HEK293T (cell line): ENCODE measurements at places on chromosomes 7 and 10.
A peak's percentile ranks its signal among the peaks of the same experiment; 100 is the strongest.

- DNase-seq: no peak
Measured at GRCh38 chr7:98294326-98294725, 12.8 kb downstream of the BRI3 start.

GRCh38 chr10:43392748-43393147 is 16.2 kb downstream of the HNRNPF start:
- no peak for DNase-seq

GRCh38 chr10:14328881-14329672 is 1.6 kb downstream of the FRMD4A start:
- DNase-seq: no peak

GRCh38 chr7:97576043-97576442 is 155.8 kb upstream of the TAC1 start:
- DNase-seq: no peak

DNA sequence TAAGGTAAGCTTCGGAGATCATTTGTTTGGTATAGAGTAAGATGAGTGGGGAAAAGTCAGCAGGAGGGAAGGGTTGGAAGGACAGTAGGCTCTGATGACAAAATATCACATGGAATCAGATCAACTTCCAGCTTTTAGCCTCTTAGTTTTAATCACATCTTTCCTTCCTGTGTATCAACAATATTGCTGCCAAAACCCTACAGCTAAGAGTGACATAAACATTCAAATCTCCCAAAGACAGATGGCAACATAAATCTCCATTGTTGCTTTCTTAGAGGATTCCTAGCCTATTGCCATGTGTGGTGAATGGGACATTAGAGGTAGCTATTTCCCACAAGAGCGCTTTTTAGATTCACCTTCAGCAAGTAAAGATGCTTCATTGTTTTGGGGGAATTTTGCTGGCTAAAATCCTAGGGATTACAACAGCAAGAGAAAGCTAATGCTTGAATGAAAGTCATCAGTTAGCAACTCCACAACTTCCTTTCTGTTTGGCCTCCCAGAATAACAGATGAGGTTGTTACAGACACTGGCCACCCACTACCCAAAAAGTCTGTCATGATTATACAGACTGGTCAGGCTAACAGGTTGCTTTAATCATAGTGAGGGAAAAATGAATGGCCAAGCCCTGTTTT is 35.2 kb upstream of the FZD1 start:
- no peak for DNase-seq

GRCh38 chr10:129896136-129896859 is 67.8 kb downstream of the EBF3 start:
- DNase-seq: no peak

DNA sequence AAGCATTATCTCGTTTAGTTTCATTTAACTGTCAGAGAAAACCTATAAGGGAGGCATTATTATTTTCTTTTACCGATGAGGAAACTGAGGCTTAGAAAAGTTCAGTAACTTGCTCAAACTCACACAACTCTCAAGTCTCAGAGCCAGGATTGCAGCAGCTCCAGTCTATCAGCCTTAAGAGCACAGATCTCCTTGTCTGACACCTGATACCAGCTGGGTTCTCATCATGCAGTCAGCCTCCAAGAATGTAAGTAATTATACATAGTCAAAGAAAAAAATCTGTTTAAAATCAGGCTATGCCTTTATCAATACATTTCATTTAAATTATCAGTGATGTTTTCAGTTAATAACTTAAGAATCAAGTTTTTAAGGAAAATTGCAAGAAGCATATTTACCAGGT is 236.6 kb upstream of the TCF7L2 start:
- DNase-seq: no peak

DNA sequence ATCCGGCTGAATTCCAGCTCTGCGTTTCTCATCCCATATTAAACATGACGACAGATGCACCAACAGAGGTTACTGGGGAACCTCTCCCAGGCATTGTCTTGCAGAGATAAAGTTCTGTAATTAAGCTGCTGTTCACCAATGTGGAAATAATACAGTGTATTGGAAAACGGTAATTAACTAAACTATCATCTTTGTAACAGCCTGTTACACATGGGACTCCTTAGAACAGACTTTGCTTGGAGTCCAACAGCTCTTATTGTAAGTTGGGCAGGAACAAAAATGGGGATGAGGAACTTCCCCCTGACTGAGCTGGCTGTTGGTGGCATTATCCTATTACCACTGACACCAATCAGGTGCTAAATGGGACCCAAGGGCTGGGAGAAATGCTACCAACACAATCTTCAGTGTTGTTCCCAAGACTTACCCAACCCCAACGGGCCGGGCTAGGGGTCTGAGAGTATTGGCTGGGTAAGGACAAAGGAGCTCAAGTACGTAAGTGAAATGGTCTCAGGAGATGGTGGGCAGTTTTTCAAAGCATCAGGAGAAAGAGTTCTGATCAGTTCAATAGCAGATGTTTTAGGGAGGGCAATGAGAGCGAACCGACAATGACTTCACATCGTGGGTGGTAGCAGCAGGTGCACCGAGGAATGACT is 759.4 kb downstream of the GRID1 start:
- no peak for DNase-seq

DNA sequence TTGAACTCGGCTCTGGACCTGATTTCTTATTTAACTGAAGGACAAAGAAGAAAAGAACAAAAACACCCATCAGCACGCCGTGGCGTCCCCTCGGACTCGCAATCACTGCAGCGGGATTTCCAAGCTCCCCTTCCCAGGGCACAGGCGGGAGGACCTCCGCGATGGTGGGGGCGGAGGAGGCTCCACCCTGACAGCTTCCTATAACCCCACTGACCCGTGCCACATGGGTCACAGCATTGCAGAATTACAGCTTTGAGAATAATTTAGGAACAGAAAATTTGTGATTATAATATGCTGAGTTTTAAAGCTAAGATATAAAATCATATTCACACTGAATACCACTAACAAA is 129.7 kb upstream of the SEC61G start:
- no peak for DNase-seq

- DNase-seq: no peak
Measured at GRCh38 chr10:12177642-12178041, 18.0 kb downstream of the NUDT5 start.

DNA sequence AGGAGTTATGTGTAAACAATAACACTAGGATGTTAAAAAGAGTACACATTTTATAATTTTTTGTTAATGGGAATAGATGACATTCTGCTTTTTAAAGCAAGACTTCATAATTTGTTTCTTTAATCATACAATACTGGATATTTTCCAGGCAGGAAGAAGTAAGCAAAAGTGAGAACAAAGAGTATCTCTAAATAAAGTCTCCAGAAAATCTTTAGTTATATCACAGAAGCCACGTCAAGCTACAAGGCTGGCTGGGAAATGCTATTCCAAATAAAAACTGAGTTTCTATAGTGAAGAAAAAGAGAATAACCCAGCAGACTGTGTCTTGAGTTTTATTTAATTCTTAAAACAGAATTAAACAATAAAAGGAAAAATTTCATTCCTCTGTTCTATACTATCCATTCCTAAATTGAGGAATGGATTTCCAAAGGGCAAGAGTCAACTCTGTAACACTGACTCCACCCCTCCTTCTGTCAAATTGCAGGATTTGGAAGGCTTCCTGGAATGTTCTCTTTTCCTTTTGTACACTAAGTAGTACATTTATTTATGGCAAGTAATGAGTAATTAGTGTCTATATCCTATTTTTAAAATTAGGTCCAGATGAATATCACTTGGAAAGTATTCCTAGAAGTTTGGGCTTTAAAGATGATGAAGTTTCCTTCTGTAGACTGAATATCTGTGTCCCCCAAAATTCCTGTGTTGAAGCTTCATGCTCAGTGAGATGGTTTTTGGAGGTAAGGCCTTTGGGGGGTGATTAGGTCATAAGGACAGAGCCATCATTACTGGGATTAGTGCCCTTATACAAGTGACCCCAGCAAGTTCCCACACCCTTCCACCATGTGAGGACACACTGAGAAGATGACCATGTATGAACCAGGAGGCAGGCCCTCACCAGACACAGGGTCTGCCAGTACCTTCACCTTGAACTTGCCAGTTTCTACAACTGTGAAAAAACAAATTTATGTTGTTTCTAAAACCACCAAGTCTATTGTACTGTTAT is 290.9 kb downstream of the CRPPA start:
- no peak for DNase-seq

GRCh38 chr10:29681676-29682448 is 47.1 kb upstream of the SVIL start:
- no peak for DNase-seq

- no peak for DNase-seq
Measured at GRCh38 chr7:22696541-22697228, 30.3 kb upstream of the IL6 start.

- DNase-seq: peak; percentile 58
Measured at GRCh38 chr7:116249969-116250553, 39.7 kb downstream of the TES start.

GRCh38 chr10:99535764-99536337 is 3.1 kb downstream of the NKX2-3 start:
- DNase-seq: no peak

- DNase-seq: no peak
Measured at GRCh38 chr10:32144817-32145688, 88.8 kb upstream of the KIF5B start.

- DNase-seq: no peak
Measured at GRCh38 chr7:8282871-8283270, 20.9 kb upstream of the ICA1 start.

DNA sequence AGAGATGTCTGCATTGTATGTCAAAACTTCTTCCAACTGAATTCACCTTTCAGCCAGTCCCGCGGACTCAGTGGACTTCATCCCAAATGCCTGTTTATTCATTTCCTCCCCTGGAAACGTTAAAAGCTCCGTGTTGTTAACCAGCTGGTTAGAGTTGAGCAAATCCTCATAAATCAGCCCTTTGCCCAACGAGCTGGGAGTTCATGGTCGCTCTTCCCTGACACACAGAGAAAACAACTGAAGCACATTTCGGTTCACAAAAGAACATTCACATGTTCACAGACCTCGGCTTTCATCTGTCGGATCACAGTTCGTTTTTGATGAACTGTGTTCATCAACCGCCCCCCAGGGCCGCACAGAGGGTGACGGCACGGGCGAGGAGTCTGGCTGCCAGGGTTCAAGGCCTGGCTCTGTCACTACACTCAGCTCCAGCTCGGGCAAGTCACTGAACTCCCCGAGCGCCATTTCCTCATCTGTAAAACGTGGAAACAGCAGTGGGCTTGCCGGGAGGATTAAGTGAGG is 62.6 kb downstream of the GLI3 start:
- DNase-seq: no peak

- DNase-seq: peak; percentile 36
Measured at GRCh38 chr10:62554632-62555199, 180.5 kb downstream of the ZNF365 start.

DNA sequence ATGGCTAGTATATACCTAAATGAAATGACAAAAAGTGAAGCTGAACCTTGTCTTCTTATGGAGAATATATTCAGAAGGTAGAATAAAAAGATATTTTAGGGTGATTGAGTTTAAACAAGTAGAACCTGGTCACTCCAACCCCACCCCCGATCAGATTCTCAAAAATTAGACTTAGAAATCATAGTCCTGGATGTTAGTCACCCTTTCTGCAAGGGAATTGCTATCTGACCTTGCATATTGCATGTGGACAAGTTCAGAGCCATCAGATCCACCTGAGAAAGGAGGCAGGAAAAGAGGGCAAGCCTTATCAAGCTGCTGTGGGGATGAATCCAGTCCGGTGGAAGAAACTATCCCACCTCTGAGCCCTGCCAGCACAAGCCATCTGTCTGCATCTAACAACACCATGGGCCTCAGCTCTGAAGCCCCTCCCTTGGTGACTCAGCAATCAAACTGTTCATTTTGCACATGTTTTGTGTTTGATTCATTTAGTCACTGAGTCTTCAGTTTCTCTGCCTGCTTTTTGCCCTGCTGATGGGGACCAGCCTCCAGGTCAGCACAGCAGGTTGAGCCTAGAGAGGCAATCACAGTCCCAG is 727.3 kb downstream of the AUTS2 start:
- no peak for DNase-seq

DNA sequence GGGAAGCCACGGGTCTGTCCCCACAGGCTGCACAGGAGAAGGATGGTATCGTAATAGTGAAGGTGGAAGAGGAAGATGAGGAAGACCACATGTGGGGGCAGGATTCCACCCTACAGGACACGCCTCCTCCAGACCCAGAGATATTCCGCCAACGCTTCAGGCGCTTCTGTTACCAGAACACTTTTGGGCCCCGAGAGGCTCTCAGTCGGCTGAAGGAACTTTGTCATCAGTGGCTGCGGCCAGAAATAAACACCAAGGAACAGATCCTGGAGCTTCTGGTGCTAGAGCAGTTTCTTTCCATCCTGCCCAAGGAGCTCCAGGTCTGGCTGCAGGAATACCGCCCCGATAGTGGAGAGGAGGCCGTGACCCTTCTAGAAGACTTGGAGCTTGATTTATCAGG is 8.1 kb downstream of the ZKSCAN1 start:
- DNase-seq: no peak

GRCh38 chr7:192701-193480 is 520 bp downstream of the FAM20C start:
- peak; percentile 35 for DNase-seq

DNA sequence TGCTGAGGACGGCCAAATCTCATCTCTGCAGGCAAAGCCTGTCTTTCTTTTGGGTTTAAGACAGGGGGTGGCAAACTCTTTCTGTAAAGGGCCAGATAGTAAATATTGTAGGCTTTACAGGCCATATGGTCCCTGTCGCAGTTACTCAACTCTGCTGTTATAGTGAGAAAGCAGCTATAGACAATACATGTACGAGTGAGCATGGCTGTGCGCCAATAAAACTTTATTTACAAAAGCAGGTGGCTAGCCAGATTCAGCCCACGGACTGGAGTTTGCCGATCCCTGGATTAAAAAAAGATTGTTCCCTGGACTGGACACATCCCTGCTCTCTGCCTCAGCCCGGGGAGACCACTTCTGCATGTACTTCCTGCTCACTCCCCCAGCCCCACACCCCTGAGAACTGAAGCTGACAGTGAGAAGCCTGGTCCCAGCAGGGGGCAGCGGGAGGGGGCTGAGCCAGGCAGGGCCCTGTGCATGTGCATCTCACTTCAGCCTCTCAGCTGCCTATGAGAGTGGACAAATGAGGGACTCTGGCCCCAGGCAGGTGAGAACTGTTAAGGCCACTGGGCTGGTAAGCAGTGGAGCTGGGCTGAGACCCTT is 392.4 kb downstream of the PLXNA4 start:
- DNase-seq: no peak

DNA sequence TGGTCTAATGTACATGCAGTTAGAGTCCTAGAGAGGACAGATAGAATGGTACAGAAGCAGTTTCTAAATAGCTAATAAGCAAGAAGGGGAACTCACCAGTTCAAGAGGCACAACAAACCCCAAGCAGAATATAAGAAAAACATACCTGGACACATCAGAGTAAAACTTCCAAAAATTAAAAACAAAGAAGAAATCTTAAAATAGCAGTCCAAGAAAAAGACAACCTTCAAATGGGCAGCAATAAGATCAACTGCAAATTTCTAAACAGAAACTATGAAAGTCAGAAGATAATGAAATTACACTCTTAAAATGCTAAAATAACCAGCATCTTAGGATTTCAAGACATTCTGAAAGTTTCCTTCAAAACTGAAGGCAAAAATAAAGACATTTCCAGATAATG is 55.9 kb downstream of the USP6NL start:
- DNase-seq: no peak
